NB4 (cell line): ENCODE measurements at places on chromosomes 13 and 19.
A peak's percentile ranks its signal among the peaks of the same experiment; 100 is the strongest.

DNA sequence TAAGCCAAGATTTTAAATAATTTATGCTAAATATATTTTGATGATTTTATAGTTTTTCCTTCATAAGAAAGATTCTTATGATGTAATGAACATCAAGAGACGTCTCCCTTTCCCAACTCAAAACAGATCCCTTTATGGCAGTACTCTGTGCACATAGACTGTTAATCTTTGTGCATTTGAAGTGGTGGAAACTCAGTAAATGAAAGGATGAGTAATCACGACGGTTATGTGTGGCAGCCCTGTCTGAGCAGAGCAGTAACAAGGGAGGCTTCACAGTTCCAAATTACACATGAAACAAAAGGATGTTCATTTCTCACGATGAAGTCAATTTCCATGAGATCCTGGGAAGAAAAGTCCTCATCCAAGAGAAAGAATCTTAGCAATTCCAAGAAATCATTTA, 498.1 kb downstream of the KLF5 start:
- DNase-seq: no peak

DNA sequence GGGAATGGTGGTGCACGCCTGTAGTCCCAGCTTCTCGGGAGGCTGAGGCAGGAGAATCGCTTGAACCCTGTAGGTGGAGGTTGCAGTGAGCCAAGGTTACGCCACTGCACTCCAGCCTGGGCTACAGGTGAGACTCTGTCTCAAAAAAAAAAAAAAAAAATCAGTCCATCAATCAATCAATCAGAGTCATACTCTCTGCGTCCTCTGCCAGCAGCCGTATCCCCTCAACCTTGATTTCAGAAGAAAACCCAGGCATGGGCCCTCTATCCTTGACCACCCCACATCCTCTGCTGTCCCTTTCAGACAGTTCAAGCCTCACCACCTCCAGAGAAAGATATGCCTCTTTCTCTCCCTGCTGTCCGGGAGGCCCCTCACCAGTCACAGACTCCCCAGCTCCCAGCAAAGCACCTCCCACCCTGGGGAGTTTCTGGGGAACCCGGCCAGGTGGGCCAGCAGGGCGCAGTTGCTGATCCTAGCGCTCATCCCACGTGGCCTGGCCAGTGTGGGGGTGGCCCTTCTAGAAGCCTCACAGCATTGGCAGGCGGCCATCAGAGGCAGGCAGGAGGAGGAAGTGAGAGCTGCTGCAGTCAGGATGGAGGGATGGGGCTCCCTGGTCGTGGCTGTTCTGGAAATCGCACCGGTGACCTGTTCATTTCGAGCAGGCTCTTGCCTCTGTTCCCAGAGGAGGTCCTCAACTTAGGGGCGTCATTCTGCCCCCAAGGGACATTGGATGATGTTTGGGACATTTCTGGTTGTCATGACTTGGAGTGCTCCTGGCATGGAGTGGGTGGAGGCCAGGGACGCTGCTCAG, 10.2 kb upstream of the JSRP1 start:
- peak; percentile 72 for DNase-seq

- no peak for DNase-seq
These were observed 472.8 kb downstream of the OLFM4 start for GRCh38 chr13:53501387-53501786.

- peak; percentile 30 for DNase-seq
These were observed 26.7 kb downstream of the CAB39L start for GRCh38 chr13:49417161-49417560.

DNA sequence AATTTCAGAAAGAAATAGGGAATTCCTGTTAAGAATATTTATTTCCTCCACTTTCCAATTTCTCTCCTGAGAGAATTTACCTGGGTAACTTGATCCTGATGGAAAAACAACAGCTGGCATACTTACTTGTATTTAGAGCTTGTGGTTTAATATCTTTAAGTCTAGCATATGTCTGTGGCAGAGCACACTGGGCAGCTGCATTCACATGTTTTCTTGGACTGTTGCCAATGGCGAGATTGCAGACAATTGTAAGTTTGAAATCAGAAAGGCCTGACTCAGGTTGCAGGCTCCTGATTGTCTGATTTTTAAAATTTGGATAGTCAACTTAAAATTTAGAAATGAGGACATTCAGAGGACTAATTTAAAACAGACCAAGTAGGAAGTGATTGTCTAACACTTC, 66.9 kb downstream of the NHLRC3 start:
- no peak for DNase-seq

GRCh38 chr19:41910992-41911888, 17.0 kb downstream of the ERFL start:
- no peak for DNase-seq

DNA sequence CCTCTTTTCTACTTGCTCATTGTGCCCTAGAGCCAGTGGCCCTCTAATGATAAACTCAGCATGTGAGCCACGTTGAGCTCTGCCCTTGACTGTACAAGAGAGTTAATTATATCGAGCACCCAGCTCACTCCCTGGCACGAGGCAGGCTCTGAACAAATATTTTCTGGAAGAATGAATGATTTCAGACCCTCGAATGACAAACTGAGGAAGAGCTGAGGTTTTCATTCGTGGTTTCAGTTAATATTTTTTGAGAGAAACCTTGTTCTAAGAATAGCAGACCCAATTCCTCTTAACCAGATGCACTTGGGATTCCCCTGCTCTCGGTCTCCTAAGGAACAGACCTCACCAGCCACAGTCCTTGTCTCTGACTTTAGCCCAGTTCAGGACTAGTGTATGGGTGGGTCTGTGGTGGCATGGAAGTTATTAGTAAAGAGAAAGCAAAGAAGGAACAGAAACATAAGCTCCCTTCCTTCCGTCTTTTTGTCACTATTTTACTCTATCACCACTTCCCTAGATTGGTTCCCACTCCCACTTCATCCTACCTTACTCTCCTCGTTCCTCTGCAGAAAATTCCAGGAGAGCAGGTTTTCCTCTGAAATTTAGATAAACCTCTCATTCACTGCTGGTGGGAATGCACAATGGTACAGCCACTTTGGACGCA, 22.1 kb upstream of the WDFY2 start:
- DNase-seq: no peak
